Stimulated activated CD8-positive, alpha-beta memory T cell treated with anti-CD3 and anti-CD28 coated beads, Interleukin-4, amount 100 ng/mL, for 1 hour (primary cell): ENCODE measurements at places on chromosomes 16 and 17.

- DNase-seq: no peak
Measured at GRCh38 chr16:22765479-22765878, 48.5 kb upstream of the HS3ST2 start.

- no peak for DNase-seq
Measured at GRCh38 chr17:62626719-62627218, 701 bp upstream of the MRC2 start.

GRCh38 chr16:84086341-84086740 is 30.4 kb downstream of the MBTPS1 start:
- no peak for DNase-seq

- DNase-seq: no peak
Measured at GRCh38 chr17:19650826-19651225, 2.3 kb downstream of the ALDH3A2 start.

- no peak for DNase-seq
Measured at GRCh38 chr16:88264641-88265285, 118.0 kb upstream of the ZNF469 start.

DNA sequence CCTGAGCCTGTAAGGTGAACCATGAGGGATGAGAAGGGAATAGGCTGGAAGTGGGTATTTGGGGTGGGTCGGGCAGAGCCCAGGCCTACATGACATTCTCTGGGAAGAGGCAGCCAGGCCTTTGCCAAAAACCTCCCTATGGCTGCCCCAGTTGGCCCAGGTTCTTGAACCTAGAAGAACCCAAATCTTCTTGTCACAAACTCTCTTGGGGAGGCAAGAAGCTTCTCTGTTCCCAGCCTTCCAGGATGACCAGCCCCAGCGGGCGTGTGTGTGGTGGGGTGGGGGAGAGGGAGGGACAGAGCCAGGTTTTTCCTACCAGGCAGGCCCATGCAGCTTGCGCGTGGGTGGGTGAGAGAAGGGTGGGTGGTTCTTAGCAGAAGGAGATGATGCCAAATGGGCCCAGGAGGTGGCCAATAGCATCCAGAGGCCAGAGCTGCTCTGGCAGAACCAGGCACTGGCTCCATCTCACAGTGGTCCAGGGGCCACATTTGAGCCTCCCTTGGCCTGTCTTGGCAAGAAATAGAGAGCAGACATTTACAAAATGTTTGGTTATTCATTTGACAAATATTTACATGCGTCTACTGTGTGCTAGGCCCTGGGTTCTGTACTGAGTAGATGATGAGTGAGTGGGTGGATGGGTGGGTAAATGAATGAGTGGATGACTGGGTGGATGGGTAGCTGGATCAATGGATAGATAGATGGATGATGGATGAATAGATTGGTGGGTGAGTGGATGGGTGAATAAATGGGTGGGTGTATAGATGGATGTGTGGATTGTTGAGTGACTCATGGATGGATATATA is 44.3 kb upstream of the PLCG2 start:
- no peak for DNase-seq

DNA sequence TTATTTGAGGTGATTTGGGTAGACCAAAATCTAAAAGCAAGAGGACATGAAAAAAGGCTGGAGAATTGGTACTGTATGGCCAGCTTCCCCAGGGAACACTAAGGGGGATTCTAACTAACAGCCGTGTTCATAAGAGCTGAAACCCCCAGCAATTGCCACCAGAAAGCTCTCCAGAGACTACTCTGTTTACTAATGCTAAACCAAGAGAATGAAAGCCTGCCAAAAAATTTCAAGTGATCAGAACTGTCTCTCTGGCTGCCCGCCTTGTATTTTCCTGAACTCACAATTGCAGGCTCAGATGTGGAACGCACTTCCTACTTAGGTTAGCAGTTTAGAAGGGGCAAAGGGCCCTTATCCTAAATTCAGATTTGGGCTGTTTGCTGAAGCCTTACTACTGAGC is 24.1 kb downstream of the MYH10 start:
- no peak for DNase-seq

DNA sequence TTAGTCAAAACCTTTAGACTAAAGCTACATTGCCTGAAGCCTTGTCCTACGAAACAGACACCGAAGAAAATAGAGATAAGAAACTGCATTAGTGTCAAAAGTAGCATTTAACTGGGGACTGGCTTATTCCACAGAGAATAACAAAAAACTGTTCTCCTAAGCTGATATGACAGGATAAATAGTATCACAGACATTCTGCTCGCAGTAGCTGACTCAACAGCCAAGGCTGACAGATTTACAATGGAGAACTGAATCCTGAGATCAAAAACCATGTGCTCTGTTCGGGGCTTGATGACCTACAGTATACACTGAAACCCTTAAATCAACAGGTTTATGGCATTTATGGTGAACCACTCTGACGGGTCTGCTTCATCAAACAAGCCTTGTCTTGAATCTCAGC is 25.5 kb downstream of the ADAMTS18 start:
- DNase-seq: no peak

DNA sequence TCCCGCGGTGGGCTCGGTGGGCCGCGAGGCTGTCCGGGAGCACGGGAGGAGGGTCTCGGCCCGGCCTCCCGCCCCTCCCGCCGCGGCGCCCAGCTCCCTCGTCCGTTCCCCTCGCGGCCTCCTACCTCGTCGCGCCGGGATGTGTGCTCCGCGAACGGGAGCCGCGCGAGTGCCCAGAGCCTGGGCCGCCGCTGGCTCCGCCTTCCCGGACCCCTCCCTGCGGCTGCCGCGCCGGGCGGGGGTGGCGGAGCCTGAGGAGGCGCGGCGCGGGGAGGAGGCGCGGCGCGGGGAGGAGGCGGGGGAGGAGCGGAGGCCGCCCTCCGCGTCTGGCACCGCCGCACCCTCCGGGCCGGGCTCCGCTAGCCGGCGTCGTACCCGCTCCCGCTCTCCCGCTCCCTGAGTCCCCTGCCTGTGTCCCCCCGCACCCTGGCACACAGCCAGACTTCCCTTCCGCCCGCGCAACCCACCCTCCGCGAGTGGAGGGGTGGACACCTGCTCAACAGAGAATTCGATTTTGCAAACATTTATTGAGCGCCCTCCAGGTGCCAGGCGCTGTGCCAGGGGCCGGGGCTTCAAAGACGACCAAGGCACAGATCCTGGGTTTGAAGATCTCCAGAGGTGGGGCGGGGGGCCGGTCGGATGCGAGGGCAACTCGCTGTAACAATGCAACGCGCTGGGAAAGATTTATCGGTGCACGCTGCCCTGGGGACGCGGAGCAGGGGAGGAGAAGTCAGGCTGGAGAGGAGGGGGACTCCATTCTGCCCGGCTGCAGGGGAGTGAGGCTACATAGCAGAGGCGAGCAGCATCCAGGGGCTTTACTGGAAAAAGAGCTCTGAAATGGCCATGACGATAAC is at the start of gene MPP3:
Gene MPP3 (minus strand): TSS at position 171 of the 854 bp plus-strand sequence. CDS start 1,240 bp downstream, outside the sequence.
- no peak for DNase-seq

- no peak for DNase-seq
Measured at GRCh38 chr17:80328634-80329380, 68.2 kb downstream of the RNF213 start.

- DNase-seq: no peak
Measured at GRCh38 chr17:2144701-2145100, 89.8 kb downstream of the HIC1 start.

DNA sequence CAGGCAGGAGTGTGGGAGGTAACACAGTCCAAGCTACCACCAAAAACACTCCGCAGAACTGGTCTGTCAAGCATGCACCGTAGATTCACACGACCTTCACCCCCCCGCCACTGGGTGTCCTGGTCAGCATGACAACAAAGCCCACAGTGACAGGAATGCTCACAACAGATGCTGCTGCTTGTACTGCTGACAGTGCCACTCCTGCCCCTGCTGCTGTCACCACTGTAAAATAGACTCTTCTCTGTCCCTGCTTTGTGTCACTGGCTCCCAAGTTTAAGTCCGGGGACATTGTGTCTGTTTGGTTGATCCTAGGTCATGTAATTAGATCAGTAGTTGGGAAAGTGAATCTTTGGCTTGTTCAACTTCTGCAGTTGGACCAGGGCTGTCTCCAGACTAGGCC is 7.0 kb upstream of the ODF4 start:
- no peak for DNase-seq

DNA sequence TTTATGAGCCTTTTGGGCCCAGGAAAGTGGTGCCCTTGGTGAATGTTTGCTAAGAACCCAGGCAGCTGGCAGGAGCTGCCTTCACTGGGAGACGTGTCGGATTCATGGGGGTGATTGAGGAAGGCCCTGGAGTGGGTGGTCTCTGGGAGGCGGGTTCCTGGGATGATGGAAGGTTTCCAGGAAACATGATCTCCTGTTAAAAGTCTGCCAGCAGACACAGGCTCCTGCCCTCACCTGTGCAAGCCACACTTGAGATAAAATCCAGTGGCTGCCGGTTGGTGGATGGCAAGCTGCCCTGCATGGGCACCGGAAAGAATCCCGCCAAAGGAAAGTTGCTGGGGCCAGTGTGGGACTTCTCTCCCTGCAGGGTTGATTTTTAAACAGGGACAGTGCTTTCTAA is 189.0 kb upstream of the CIBAR2 start:
- DNase-seq: no peak

DNA sequence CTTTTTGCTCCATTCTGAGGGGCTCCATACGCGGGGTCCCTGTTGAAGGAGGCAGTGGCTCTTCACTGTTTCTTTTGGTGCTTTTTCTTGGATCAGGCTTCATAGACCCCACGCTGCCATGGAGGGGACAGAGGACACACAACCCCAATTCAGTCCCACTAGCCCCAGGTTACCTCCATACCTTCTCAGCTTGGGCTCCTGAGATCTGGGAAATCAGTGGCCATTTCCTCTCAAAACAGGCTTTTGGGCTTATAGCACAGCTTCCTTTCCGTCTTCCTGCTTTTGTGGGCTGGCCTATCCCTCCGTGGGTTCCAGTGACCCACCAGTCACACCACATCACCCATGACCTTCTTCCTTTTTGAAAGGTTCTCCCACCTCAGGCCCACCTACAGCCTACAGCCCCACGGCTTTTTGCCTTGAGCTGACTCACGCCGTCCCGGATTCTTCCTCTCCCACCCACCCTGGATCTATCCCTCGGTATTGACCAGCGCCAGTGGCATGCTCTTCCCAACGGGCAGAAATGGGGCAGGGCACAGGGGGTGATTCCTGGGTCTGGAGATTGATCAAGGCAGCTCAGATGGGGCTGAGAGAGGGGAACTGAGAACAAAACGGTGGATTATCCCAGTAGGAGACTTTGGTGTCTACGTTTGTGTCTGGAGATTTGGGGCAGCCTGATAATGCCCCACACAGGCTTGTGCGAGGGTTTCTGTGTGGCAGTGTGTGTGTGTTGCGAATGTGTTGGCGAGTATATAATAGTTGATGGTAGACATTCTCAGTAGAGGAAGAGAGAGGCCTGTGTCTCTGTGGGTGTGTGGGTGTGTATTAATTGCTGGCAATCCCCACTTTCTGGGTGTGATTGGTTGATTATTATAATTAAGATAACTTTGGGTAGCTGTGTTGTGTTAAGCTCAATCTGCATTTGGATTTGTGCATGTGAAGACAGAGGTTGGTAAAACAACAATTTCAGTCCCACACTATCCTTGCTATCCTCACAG is 3.8 kb downstream of the TBX21 start:
- no peak for DNase-seq

DNA sequence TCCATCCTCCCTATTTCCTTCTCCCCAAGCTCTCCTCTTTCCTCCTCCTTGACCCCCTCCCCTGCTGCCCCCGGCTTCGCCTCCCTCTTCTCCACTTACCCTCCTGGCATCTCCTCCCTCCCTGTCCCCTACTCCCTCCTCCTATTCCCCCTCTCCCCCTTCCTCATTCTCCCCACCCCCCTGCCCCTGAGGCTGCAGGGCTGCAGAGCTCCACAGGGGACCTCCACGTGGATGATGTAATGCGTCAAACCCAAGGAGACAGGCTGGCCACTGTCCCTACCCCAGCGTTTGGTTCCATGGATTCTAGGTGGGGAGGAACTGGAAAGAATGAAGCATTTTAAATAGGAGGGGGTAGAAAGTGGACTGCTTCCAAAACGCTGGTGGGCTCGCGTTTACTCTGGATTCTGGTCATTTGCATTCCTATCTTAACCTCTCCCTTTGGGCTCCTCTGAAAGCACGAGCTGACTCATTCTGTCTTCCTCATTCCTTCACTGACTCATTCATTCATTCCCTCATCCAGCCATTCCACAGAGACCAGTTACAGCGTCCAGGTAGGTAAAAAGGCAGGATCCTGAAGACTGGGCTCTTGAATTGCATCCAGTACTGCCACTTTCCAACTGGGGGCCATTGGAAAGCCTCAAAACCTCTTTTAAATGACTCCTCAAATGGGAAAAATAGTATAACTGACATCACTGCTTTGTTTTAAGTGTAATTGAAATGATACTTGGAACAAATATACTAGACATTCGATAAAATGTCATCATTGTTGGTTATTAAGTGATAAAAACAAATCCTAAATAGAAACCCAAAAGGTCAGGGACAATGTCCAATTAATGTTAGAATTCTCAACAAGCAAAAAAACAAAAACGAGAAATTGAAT is 943 bp upstream of the COTL1 start:
- no peak for DNase-seq

GRCh38 chr17:15896834-15897233 is 48.1 kb upstream of the ADORA2B start:
- DNase-seq: no peak

GRCh38 chr17:4968486-4969046 is 949 bp upstream of the SPAG7 start:
- no peak for DNase-seq

DNA sequence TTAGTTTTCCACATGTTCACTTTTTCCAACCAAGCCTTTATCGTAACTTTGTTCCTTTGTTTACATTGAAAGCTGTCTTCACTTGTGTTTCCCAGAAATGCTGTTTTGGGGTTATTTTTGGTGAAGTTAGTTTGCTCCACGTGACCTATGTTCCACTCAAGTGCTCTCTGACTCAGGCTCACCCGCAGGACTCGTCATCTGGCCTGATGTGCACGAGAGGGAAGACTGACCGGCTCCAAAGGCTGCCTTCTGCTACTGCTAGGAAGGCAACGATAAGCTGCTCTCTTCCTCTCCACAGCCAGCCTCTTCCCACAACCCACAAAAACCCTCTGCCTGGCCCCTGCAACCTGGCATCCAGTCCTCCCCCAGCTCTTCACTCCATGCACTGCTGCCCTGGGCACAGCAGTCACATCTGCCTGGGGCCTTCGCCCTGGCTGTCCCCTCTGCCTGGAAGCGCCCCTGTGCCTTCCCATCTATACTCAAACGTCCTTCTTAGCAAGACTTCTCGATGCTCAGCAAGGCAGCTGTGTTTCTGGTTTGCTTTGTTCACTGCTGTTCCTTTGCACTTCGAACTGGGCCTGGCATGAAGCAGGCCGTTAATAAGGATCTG is 28.0 kb downstream of the ZCCHC14 start:
- no peak for DNase-seq

- DNase-seq: no peak
Measured at GRCh38 chr16:10565167-10565566, 15.2 kb downstream of the EMP2 start.

GRCh38 chr17:61250335-61250890 is 149.2 kb upstream of the TBX2 start:
- no peak for DNase-seq

DNA sequence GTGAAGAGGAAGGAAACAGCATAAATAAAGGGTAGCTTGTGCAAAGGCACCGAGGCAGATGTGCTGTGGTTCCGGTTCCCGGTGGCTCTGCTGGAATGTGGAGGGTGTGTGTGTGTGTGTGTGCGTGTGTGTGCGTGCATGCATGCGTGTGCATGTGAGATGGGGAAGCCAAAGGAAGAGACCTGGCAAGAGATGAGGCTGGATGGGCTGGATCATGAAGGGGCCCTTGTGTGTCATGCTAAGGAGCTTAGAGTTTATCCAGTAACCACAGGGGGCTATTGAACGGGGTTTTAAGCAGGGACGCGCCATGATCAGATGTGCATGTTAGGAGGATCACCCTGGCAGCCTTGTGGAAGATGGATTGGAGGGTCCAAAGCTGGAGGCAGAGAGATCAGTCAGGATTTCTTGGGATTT is 8.3 kb downstream of the WSCD1 start:
- no peak for DNase-seq
